ENCODE measurements at places on chromosomes 13 and 19.

GRCh38 chr19:2477732-2478191, 1.8 kb downstream of the GADD45B start:
- no peak for DNase-seq

GRCh38 chr13:58093394-58093793, 461.9 kb downstream of the PCDH17 start:
- no peak for DNase-seq

- no peak for DNase-seq
These were observed 42.9 kb downstream of the CAB39L start for GRCh38 chr13:49400755-49401659.

DNA sequence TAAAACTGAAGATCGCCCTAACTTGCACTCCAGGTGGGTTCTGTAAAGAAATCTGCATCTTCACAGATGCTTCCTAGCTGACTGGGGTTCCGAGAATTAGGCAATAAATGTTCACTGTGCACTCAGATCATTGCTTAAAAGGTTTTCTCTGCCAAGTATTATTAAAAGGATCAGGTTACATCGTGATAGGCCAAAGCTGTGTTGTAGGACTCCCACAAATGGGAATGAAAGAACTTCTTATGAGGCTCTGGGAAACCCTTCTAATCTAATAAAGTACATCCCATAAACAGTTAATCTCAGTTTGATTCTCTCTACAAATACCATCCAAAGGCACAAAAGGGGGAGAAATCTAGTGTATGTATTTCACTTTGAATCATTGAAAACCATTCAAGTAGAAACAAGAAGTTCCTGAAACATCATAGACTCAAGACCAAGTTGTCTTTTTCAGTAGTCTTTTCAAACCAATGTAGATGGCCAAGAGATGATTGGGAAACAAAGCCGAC, 7.1 kb upstream of the POU4F1 start:
- no peak for DNase-seq

DNA sequence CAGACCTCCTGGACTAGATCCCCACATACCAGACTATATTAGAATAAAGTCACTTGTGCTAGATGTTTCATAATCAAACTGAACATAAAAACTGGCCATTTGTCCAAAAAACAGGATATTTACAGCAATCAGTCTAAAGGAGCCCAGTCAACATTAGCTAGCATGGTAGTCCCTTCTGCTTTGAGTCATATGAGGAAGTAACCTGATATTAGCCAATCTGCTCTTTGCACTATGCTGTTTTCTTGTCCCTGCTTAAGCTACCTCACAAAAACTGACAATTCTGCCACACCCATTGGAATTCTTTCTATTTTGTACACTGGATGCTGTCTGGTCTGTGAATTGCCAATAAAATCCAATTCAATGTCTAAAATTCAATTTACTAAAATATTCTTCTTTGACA, 1824.2 kb downstream of the OLFM4 start:
- no peak for DNase-seq

- DNase-seq: no peak
These were observed 3.2 kb upstream of the TARM1 start for GRCh38 chr19:54084410-54084809.

GRCh38 chr19:55536951-55537740, at the start of gene SBK2:
Gene SBK2 (minus strand): TSS chr19:55537133. CDS start chr19:55536294, 839 bp downstream.
- peak; percentile 53 for DNase-seq

DNA sequence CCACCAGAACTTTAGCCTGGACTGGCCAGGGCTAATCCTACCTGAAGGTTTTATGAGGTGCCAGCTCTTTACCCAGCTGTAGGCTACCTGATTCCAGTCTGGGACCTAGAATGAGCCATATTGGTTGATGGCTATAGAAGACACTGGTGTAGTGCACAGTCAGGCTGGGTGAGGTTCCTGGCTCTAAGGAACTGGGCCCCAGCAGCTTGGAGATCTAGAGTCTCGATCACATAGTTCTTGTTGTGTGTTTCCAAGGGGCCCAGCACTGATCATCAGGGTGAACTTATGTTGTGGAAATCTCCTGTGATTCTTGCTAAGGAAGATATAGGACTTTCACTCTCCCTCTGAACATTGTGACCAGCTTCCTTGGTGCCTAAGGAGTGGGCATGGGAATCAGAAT, 236.3 kb downstream of the ZNF536 start:
- DNase-seq: no peak

DNA sequence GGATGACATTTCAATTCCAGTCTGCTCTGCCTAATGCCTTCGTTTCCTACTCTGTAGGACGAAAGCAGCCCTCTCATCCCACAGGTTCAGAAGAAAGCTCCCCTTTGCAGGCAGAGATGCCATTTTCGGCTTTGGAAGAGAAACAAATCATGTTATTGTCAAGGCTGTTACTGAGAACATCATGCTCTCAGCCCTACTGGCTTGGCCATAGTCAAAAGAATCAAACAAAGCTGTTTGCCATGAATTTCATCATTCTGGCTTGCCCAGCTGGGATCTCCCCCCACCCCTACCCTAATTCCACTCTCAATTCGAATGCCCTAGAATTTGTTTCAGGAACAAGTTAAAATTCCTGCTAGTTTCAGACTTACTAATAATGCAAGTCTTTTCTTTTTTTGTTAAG, 162.3 kb upstream of the SERP2 start:
- DNase-seq: no peak

- no peak for DNase-seq
These were observed 75.6 kb downstream of the SPRY2 start for GRCh38 chr13:80265348-80265747.

- no peak for DNase-seq
These were observed 11.5 kb upstream of the CCDC97 start for GRCh38 chr19:41298348-41298964.

- DNase-seq: no peak
These were observed 164.4 kb downstream of the USP12 start for GRCh38 chr13:27007166-27007565.

DNA sequence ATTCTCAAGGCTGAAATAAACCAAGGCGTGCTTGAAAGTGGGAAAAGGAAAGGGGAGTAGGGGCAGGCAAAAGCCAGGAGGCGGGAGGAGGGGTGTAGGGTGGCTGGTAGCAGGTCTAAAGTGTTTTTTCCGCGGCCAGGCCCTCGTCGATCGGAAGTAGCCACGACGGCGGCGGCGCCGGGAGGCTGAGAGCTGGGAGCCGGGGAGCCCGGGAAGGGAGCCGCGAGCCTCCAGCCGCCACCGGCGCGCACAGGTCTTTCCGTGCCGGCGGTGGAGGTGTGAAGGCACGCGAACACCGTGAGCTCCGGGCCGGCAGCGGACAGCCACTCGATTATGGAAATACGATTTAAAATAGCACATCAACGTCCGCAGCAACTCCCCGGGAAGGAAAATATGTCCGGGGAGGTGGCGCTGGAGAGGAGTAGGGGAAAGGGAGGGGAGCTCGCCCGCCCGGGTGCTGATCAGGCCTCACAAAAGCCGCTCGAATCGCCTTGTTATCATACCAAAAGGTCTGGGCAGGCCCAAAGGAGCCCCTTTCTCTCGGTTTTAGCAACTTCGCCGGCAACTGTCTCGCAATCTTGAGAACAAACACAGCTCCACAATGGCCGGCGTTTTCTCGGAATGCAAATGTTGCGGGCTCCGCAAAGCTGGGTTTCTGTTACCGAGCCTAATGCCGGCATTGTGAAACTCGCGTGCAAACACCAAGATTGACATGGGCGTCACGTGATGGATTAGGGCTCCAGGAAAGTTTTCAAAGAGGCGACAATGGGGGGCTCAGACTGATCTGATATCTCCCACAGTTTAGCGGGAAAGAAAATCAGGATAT, 2.9 kb upstream of the PCDH8 start:
- DNase-seq: peak; percentile 36

DNA sequence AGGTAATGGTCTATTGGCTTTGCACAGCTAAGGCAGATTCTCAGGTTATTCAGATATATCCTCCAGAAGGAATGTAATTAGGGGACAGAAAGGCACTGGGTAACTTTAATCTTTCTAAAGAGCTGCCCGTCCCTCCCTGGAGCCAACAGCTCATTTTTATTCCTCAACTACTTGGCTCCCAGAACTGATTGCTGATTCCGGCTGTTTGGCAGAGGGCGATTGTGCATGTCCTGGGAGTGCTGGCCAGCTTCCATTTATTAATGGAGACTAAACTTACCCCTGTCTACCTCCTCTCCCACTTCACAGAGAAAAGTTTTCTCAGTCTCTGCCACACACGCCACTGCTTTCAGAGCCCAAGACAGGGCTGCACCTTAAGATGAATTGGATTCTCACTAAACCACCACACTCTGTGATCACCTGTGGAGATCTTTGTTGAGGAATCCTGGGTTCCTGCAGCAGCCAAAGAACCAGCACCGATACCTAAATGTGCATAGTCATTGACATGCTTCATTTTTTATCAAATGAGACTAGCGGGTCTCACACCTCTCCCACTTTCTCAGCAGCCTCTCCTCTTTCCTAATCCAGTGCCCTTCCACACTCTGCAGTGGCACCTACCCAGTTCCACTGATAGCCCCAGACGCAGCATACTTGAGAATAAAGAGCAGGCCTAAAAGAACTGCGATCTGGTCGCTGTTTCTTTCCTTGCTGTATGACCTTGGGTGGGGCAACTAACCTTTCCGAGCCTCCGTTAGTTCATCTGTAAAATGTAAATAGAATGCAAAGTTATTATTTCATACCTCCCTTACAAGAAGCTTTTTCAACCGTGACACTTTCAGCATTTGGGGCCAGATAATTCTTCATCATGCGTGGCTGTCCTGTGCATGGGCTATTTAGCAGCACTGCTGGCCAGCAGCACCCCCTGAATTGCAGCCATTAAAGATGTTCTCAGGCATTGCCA, 648.7 kb downstream of the UQCRFS1 start:
- no peak for DNase-seq

DNA sequence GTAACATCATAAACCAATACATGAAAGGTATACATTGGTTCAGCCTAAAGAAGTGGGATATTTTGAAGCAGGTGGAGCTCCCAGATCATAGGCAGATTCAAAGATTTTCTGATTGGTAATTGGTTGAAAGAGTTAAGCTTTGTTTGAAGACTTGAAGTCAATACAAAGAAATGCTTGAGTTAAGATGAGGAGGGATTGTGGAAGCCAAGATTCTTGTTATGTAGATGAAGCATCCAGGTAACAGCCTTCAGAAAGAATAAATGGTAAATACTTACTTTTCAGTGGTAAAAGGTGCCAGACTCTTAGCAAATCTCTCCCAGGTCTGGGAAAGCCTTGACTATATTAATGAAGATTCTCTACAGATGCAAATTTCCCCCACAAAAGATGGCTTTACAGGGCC, 49.3 kb upstream of the FAM216B start:
- no peak for DNase-seq

DNA sequence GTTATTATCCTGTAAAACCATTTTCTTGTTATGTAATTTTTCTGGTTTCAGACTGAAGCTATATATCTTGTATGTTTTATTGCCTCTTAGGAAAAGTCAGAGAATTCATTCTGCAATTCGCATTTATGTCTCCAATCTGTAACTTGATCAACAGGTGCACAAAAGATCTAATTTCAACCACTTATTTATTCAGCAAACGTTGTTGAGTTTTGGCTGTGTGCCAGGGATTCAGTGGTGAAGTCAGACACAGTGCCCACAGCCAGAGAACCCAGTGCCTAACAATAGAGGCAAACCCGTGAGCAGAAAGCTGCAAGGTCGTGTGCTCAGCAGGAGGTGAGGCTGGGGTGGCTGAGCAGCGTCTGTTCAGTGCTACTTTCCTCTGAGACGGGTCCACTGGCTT, 119.5 kb upstream of the MCF2L start:
- DNase-seq: peak; percentile 13

DNA sequence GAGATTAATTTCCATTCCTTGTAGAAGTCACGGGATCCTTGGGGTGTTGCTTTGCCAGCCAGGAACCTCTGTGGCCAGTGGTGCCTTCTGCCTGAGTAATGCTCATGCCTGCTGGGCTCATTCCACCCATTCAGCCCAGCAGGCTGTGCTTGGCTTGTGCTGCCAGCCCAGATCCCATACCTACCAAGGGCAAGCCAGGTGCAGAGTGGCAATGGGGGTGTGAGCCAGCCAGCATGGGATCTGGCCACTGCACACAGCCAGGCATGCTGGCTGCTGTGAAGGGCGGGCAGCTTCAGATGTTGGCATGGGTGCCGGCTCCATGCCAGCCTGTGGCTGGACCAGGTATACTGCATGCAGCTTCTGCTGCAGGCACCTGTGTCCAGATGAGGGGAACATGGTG, 42.5 kb downstream of the WDFY2 start:
- DNase-seq: no peak

DNA sequence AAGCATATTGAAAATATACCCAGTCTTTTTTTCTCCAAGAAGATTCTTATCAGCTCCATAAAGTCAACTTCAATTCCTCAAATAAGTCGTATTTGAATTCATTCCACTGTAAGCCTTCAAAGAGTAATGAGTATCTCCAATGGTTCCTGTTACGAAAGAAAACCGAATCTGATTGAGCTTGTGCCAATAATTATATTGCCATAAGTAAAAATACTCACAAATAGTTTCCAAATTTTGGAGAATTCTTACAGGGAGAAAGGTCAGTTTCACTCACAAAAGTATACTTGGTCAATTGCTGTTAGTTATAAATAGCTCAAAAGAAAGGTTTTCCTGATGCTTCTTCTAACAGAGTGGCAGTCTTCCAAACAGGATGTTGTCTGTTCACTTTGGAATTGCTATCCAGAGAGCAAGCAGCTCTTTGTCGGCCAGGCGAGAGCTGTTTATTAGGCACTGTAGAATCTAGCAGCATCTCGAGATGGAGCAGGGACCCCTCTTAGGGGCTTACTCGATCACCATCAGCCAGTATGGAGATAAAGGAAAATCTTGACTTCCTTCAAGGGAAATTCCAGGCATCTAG, 13.5 kb downstream of the ERICH4 start:
- DNase-seq: no peak

DNA sequence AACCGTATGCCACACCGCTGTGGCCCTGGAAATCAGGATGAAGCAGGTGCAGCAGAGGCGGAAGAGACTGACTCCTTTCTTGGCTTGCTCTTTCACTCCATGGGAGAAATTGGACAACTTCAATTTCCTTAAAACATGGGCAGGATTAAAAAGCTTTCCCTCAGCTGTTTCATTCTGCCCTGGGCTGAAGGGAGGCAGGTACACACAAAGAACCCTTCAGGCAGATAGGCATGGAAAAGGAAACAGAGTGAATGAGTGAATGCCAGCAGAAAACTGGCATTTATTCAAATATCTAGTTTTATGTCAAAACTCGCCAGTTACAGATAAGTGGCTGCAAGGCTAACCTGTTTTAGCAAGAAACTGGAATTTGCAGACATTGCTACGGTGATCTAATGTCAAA, 71.0 kb upstream of the SLC15A1 start:
- DNase-seq: no peak

GRCh38 chr13:82412749-82413148, 1469.5 kb downstream of the SLITRK1 start:
- no peak for DNase-seq

- no peak for DNase-seq
These were observed 9.6 kb upstream of the CEACAM5 start for GRCh38 chr19:41698746-41699230.

DNA sequence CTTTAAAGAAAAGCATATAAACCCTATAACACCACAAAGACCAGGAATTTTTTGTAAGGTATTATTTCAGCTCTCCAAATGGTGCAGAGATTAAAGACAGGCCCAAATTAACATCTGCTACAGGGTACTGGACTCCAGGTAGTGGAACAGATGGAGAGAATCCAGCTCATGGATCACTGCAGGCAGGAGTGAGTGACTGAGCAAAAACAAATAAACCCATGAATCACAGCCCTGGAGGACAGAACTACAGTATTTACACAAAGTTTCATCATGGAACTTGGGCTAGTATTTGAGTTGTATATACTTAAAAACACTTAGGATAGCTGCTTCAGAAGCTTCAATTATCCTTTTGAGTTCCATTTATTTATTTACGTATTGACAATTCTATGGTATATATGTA, 132.8 kb upstream of the SPRY2 start:
- no peak for DNase-seq

Measured in HEK293T (cell line).